ENCODE measurements at places on chromosomes 1 and 21. TPM values are rescaled to one million over a fixed set of nuclear protein-coding genes. Genes with fewer than 3 reads are reported as not detected.

FCRL6 gene
- not detected for total RNA-seq

SAMD13 gene
- total RNA-seq = 1.5 TPM

RHCE gene
- 0.93 TPM for total RNA-seq

AADACL4 gene
- not detected for total RNA-seq

Data from dermis blood vessel endothelial cell (primary cell).